ENCODE measurements at places on chromosomes 7 and 10.

DNA sequence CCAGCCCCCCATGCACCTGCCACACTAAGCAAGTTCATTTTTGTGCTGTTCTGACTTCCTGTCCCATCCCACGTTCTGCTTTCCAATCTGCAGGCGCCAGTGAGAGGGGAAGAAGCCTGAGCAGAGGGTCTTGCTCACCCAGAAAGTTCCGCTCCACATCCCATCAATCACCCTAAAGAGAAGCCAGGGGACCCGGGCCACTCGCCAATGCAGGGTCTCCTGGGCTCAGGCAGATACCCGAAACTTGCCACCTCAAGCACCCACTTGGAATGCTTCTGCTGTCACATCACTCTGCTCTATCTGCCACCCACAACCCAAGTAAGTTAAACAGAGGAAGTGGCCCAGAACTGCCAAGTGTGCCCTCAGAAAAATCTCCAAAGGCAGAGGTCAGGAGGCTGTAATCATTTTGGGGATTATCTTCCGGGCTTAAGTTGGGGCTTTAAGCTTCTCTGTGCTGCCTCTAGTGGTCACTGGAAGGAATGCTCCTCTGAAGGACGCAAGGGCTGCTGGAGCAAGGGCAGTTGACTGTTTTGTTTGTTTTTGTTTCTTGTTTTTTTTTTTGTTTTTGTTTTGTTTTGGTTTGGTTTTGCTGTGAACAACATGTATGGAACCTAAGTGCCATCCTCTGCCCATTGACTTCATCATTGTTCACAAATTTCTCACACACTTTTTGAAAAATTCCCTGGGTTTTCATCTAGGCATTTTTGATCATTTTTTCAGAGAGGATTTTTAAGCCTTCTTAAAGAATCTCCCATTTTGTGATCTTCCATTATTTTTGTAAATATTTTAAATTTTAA, 25.5 kb downstream of the PRR15 start:
- no peak overlapping the region for H3K4me3 ChIP-seq
- H3K27me3 ChIP-seq, result peaks cover 4% of the 10 kb centered on the region
- H3K36me3 ChIP-seq, result no peaks in the 10 kb centered on the region
- DNase-seq, result no peak

DNA sequence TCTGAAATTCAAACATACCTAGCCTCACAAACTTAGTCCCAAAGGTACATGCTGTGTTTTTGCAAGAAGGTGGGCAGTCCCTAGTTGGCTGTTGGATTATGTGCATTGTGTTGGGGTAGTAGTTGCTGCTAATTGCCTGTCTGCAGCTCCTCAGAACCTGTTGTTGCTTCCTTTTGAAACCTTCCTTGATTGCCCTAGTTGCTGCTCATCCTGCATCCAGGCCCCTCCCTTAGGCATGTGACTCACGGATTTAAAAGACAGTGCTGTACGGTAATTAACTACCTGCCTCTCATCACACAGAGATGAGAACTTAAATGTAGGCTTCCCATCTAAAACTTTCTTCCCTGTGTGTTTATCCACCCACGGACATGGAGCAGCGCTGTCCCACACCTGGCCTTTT, 67.7 kb downstream of the BMPR1A start:
- H3K4me3 ChIP-seq, result no peak overlapping the region
- H3K36me3 ChIP-seq, result peaks cover 2% of the 10 kb centered on the region
- peaks cover 21% of the 10 kb centered on the region for H3K4me1 ChIP-seq
- H3K27me3 ChIP-seq, result no peaks in the 10 kb centered on the region
- no peak overlapping the region for H3K27ac ChIP-seq

GRCh38 chr7:66307591-66308215, 102.6 kb downstream of the TPST1 start:
- DNase-seq, result no peak
- no peak overlapping the region for H3K4me3 ChIP-seq
- H3K4me1 ChIP-seq, result no peaks in the 10 kb centered on the region
- no peak overlapping the region for H3K27ac ChIP-seq

- peak overlapping the region; percentile 99 for H3K4me3 ChIP-seq
- no peak for DNase-seq
- no peaks in the 10 kb centered on the region for H3K27me3 ChIP-seq
- peaks cover 18% of the 10 kb centered on the region for H3K4me1 ChIP-seq
Observed at GRCh38 chr7:99505324-99505662, 831 bp downstream of the ZKSCAN5 start.

GRCh38 chr10:48814933-48815332, 124.7 kb downstream of the LRRC18 start:
- no peaks in the 10 kb centered on the region for H3K4me1 ChIP-seq
- no peak for DNase-seq
- no peak overlapping the region for H3K27ac ChIP-seq
- H3K4me3 ChIP-seq, result no peak overlapping the region

DNA sequence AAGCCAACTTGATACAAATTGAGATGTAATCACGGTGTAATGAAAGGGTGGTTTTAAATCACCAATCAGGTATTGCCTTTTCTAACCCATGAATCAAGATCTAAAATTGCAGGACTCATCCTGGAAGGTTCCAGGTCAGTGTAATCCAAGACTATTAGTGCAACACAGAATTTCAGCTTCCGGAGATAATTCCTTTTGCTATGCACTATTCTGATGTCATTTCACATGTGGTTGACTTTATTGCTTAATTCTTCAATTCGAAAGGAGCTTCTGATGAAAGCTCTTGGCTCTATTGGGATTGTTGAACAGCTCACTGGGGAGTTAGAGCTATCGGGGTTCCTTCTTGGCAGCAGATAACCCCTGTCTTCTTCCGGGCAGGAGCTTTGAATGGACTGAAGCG, 147.4 kb upstream of the INSYN2A start:
- DNase-seq, result no peak
- no peak overlapping the region for H3K27ac ChIP-seq
- H3K4me1 ChIP-seq, result peaks cover 2% of the 10 kb centered on the region
- H3K27me3 ChIP-seq, result no peaks in the 10 kb centered on the region

GRCh38 chr10:324593-324992, 189.3 kb downstream of the ZMYND11 start:
- H3K4me3 ChIP-seq, result peak overlapping the region; percentile 96
- H3K27me3 ChIP-seq, result no peaks in the 10 kb centered on the region
- H3K36me3 ChIP-seq, result peaks cover 4% of the 10 kb centered on the region
- H3K4me1 ChIP-seq, result peaks cover 28% of the 10 kb centered on the region

GRCh38 chr7:117386110-117386706, 41.1 kb downstream of the ASZ1 start:
- H3K4me1 ChIP-seq, result no peaks in the 10 kb centered on the region
- no peak overlapping the region for H3K4me3 ChIP-seq
- H3K27me3 ChIP-seq, result no peaks in the 10 kb centered on the region
- no peak for DNase-seq
- no peak overlapping the region for H3K27ac ChIP-seq

GRCh38 chr7:99563650-99564049, 5.2 kb downstream of the ZNF655 start:
- H3K27ac ChIP-seq, result peak overlapping the region; percentile 76
- no peaks in the 10 kb centered on the region for H3K27me3 ChIP-seq
- no peak overlapping the region for H3K4me3 ChIP-seq
- H3K4me1 ChIP-seq, result peaks cover 28% of the 10 kb centered on the region

GRCh38 chr7:38905056-38905759, 3.8 kb downstream of the VPS41 start:
- no peak for DNase-seq
- peaks cover 52% of the 10 kb centered on the region for H3K4me1 ChIP-seq
- H3K27ac ChIP-seq, result no peak overlapping the region
- no peaks in the 10 kb centered on the region for H3K27me3 ChIP-seq
- no peak overlapping the region for H3K4me3 ChIP-seq
- H3K36me3 ChIP-seq, result peaks cover 5% of the 10 kb centered on the region

DNA sequence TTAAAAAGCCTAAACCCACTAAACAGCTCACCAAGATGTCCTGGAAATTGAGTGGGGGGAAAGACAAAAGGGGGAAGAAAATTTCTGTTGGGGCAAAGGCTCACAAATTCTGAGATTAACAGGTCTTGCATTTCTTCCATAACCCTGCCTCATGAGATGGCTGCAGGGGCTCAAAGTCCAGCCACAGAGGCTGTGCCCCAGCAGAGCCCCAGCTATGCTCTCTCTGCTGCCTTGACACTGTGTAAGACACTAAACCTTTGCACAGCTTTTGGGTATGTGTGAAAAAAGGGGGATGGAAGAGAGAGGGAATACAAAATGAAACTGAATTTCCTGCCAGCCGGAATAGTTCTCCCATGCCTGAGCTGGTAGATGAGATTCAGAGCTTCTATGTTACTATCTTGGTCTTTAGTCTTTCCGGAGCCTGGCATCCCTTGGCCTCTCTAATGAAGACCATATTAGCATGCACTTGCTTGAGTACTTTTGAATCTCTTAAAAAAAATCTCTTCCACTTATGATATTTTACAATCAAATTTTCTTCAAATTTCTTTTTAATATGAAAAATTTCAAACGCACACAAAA, 240.0 kb upstream of the IMMP2L start:
- no peak overlapping the region for H3K27ac ChIP-seq
- H3K4me3 ChIP-seq, result no peak overlapping the region
- DNase-seq, result no peak
- H3K4me1 ChIP-seq, result no peaks in the 10 kb centered on the region
- no peaks in the 10 kb centered on the region for H3K36me3 ChIP-seq

DNA sequence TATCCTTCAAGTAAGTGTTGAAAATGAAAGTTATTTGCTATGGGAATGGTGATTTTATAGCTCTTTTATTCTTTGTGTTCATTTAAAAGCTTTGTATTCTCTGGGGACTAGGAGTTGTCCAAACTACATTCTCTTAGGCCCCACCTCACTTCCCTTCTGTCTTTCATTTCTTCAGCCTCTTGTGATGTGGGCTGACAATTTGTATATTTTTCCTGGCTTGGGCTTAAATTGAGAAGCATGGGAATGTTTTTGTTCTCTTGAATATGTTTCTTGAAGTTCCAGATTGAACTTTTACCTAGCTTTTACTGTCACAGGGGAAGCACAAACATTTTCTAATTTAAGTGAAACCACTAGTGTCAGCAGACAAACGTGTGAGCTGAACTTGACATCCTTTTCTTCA, 27.9 kb downstream of the BBS9 start:
- H3K27me3 ChIP-seq, result no peaks in the 10 kb centered on the region
- peaks cover 4% of the 10 kb centered on the region for H3K4me1 ChIP-seq
- no peak for DNase-seq
- no peak overlapping the region for H3K27ac ChIP-seq
- no peak overlapping the region for H3K4me3 ChIP-seq

- no peak overlapping the region for H3K27ac ChIP-seq
- H3K4me1 ChIP-seq, result peaks cover 3% of the 10 kb centered on the region
- H3K36me3 ChIP-seq, result no peaks in the 10 kb centered on the region
- no peak overlapping the region for H3K4me3 ChIP-seq
- no peak for DNase-seq
- no peaks in the 10 kb centered on the region for H3K27me3 ChIP-seq
Observed at GRCh38 chr10:61175316-61175715, 231.3 kb upstream of the RHOBTB1 start.

DNA sequence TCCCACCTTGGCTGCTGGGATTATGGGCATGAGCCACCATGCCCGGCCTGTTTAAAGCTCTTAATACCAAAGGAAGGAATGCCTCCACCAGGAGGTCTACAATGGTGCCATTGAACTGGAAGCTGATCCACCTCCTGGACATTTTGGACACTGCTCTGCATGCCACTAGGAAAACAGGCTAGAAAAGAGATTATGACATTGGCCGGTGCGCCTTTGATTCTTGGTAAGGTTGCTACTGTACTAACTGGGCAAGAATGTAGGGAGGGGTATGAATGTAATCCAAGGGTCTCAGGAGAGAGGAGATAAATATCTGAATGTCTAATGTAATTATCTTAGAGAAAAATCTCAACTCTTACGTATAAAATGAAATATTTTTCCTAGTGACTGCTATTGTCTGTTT, 21.7 kb upstream of the TSGA13 start:
- no peak for DNase-seq
- peaks cover 22% of the 10 kb centered on the region for H3K27me3 ChIP-seq
- H3K36me3 ChIP-seq, result no peaks in the 10 kb centered on the region
- no peak overlapping the region for H3K4me3 ChIP-seq

GRCh38 chr7:19293431-19293830, 148.2 kb upstream of the FERD3L start:
- no peak for DNase-seq
- no peak overlapping the region for H3K27ac ChIP-seq
- no peaks in the 10 kb centered on the region for H3K4me1 ChIP-seq
- no peaks in the 10 kb centered on the region for H3K27me3 ChIP-seq
- no peak overlapping the region for H3K4me3 ChIP-seq

- no peak for DNase-seq
- no peaks in the 10 kb centered on the region for H3K27me3 ChIP-seq
- H3K4me3 ChIP-seq, result no peak overlapping the region
Observed at GRCh38 chr10:47145290-47145934, 154.6 kb upstream of the GDF10 start.

GRCh38 chr7:43058271-43059066, 54.0 kb upstream of the HECW1 start:
- peaks cover 26% of the 10 kb centered on the region for H3K27me3 ChIP-seq
- DNase-seq, result no peak
- no peak overlapping the region for H3K27ac ChIP-seq
- H3K36me3 ChIP-seq, result peaks cover 3% of the 10 kb centered on the region
- H3K4me1 ChIP-seq, result no peaks in the 10 kb centered on the region

DNA sequence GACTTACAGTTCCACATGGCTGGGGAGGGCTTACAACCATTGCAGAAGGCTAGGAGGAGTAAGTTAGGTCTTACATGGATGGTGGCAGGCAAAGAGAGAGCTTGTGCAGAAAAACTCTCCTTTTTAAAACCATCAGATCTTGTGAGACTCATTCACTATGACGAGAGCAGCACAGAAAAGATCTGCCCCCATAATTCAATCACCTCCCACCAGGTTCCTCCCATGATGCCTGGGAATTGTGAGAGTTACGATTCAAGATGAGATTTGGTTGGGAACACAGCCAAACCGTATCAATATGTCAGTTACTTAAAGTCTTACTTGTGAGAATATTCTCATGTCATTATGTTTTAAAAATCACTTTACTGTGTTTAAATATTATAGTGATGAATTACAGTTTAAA, 481.9 kb downstream of the ARL4A start:
- no peak overlapping the region for H3K27ac ChIP-seq
- no peaks in the 10 kb centered on the region for H3K4me1 ChIP-seq
- peaks cover 32% of the 10 kb centered on the region for H3K27me3 ChIP-seq
- H3K36me3 ChIP-seq, result peaks cover 3% of the 10 kb centered on the region

DNA sequence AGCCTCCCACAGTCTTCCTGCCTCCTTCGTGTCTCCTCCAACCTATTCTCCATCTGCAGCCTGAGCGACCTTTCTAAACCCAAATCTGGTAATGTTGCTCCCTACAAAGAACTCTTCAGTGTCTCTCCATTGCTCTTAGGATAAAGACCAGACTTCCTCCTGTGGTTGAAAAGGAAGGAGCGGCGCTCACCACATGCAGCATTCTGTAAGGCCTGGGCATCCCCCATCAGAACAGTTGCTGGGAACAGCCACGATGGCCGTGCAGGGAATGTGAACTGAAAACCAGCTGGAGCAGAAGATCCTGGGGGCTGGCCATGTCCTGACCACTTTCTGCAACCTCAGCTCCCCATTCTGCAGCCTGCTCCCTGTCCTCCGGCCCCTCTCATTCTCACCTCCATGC, 237.8 kb upstream of the ZMIZ1 start:
- H3K27ac ChIP-seq, result no peak overlapping the region
- H3K4me3 ChIP-seq, result no peak overlapping the region
- no peak for DNase-seq
- peaks cover 8% of the 10 kb centered on the region for H3K36me3 ChIP-seq
- H3K4me1 ChIP-seq, result peaks cover 2% of the 10 kb centered on the region
- peaks cover 51% of the 10 kb centered on the region for H3K27me3 ChIP-seq

- no peak for DNase-seq
- H3K4me1 ChIP-seq, result peaks cover 2% of the 10 kb centered on the region
Observed at GRCh38 chr7:128271942-128272481, 30.9 kb downstream of the LEP start.

Data from T-helper 17 cell (primary cell).